Brain (organoid and tissue), 16 donors: ENCODE measurements at places on chromosomes 16 and 17. TPM values are rescaled to one million over a fixed set of nuclear protein-coding genes. Genes with fewer than 3 reads are reported as not detected.

The SLC16A11 gene
- polyA plus RNA-seq = 3.4 TPM

The MAPK7 gene
- 38.3 TPM for polyA plus RNA-seq

The TSPOAP1 gene
- 28.0 TPM for polyA plus RNA-seq

The ARL6IP1 gene
- 363 TPM for polyA plus RNA-seq

The CCDC154 gene
- polyA plus RNA-seq = 4.8 TPM

The C16orf92 gene
- polyA plus RNA-seq = not detected

The KRTAP4-2 gene
- not detected for polyA plus RNA-seq

The ZNF232 gene
- polyA plus RNA-seq = 30.9 TPM

The SOST gene
- polyA plus RNA-seq = not detected

The IL4R gene
- 5.0 TPM for polyA plus RNA-seq

The MSLN gene
- 0.63 TPM for polyA plus RNA-seq
